ENCODE measurements at places on chromosomes 1 and 21.

DNA sequence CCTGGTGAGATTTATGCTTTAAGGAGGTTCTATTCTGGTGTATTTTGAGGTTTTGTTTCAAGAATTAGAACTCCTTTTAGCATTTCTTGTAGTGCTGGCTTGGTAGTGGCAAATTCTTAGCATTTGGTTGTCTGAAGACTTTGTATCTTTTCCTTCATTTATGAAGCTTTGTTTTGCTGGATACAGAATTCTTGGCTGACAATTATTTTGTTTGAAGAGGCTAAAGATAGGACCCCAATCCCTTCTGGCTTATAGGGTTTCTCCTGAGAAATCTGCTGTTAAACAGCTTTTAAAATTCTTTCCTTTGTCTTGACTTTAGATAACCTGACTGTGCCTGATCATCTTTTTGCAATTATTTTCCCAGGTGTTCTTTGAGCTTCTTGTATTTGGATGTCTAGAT, 58.6 kb downstream of the GPR137B start:
- no peak for DNase-seq

GRCh38 chr1:225694151-225694603, 41.3 kb upstream of the ENAH start:
- DNase-seq: peak; percentile 98

DNA sequence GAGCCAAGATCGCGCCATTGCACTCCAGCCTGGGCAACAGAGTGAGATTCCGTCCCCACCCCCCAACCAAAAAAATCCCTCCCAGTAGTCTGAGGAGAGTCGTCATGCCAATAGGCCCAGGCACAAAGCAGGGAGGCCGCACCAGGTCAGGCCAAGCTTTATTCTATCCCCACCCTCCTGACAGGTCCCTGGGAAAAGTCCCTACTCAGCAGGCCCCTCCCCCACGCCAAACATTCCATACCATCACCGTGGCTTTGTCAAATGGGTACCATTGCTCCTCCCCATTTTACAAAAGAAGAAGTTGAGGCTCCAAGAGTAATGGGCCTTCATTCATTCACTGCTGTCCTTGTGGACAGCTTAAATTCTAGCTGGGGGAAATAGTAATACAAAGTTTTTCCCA, 5.3 kb downstream of the GPR3 start:
- DNase-seq: no peak

GRCh38 chr1:98538106-98538505, 123.4 kb upstream of the SNX7 start:
- DNase-seq: no peak

GRCh38 chr1:14826172-14826636, 227.7 kb downstream of the KAZN start:
- peak; percentile 90 for DNase-seq

- DNase-seq: no peak
These were observed 222.9 kb upstream of the KCNK2 start for GRCh38 chr1:214859647-214860046.

GRCh38 chr1:29271724-29272123, 35.4 kb downstream of the PTPRU start:
- DNase-seq: peak; percentile 82

DNA sequence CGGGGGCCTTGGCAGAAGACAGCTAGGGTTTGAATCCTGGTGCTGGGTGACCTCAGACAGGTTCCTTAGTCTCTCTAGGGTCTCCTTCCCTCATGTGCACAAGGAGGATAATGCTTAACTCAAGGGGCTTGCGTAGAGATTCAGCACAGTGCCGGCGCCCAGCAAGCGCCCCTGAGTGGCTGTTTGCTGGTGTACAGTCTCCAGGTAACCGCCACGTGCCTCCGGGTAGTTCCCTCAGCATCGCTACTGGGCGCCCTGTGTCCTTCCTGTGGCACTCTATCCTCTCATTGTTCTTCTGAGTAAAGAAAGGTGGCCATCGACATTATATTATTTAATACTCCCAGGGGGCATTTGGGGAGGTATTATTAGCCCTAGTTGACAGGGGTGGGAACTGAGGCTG, 80.9 kb downstream of the NENF start:
- DNase-seq: no peak

- DNase-seq: peak; percentile 92
These were observed 13.6 kb upstream of the FAM89A start for GRCh38 chr1:231053493-231054162.

GRCh38 chr1:220217383-220217988, 54.8 kb downstream of the RAB3GAP2 start:
- DNase-seq: no peak

DNA sequence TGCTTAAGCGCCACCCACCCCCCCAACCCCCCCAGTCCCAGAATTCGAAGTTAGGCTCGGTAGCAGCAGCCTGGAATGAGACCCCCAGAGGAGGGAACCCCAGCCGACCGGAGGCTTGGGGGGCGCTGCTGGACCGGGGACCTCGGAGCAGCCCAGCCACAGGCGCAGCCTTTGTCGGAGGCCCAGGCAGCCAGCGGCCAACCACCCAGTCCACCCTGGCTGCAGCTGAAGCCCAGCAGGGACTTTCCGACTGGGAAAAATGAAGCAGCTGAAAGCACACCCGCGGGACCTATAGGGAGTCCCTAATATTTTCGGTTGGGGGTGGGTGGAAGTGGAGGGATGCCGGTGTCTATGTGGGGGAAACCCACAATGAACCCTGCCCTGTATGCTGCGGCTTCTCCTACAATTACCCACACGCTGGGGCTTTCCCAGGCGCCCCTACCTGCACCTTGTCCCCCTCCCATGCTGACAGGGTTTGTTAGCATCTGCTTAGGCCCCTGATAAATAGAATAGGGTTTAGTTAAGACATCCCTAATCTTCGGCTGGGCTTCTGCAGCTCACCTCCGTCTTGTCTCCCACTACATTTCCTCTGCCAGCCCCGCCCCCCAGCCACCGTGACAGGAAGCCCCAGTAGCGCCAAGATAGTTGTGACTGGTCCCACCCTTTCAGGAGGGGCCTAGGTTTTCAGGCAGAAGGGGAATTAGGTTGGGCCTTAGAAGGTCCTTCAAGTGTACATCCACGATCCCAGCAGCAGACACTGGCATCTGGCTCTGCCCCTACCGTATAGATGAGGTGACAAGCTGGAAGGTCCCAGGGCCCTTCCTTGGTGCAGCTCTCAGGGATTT, 838 bp downstream of the CCDC28B start:
- peak; percentile 55 for DNase-seq

DNA sequence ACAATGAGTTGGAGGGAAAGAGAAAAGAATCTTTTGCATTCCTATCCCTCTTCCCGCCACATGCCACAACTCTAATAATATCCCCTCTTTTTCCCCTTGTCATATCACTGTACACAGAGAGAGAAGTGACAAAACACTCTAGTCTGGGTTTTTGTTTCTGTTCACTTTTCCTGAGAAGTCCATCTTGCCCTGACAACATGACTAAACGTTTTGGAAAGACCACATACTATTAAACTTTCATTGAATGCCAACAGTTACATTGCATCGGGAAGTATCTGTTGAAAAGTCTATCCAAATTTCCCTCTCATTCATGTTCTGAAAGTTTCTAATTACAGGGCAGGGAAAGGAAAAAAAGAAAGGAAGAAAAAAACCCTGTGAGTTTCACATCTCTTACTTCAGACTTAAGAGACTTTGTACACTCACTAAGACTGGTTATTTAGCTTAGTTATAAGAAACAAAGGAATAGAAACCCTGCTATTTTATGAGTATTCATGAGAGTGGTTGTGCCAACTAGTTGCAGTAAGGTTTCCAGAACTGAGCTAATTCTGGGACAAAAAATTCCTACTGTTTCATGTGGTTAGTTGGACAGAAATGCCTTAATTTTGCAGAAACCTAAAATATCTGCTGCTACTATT, 16.9 kb downstream of the PLA2G4A start:
- peak; percentile 56 for DNase-seq

GRCh38 chr1:191155178-191155577, 677.5 kb upstream of the BRINP3 start:
- DNase-seq: no peak

GRCh38 chr1:51472359-51472758, 46.7 kb downstream of the EPS15 start:
- DNase-seq: peak; percentile 51

- DNase-seq: no peak
These were observed 10.3 kb downstream of the LDLRAD2 start for GRCh38 chr1:21822349-21822748.

GRCh38 chr1:7581754-7582459, 189.2 kb upstream of the VAMP3 start:
- no peak for DNase-seq

DNA sequence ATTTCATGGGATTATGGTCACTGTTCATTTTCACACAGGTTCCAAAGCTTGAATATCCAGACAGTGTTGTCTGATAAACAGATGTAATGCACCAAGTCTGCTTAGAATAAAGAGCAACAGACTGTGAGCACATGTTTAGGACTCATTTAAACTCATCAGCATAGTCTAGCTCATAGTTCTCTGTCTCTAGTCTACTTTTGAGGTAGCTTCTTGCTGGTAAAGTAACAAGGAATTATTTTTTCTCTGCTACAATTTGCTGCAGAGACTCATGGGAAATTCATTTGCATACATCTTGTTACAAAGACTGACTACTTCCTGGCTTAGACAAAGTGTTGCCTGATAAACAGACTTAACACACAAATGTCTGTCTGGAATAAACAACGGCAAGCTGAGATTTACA, 187.2 kb downstream of the NFIA start:
- no peak for DNase-seq

GRCh38 chr1:231606712-231607111, 19.9 kb upstream of the DISC1 start:
- DNase-seq: peak; percentile 33

DNA sequence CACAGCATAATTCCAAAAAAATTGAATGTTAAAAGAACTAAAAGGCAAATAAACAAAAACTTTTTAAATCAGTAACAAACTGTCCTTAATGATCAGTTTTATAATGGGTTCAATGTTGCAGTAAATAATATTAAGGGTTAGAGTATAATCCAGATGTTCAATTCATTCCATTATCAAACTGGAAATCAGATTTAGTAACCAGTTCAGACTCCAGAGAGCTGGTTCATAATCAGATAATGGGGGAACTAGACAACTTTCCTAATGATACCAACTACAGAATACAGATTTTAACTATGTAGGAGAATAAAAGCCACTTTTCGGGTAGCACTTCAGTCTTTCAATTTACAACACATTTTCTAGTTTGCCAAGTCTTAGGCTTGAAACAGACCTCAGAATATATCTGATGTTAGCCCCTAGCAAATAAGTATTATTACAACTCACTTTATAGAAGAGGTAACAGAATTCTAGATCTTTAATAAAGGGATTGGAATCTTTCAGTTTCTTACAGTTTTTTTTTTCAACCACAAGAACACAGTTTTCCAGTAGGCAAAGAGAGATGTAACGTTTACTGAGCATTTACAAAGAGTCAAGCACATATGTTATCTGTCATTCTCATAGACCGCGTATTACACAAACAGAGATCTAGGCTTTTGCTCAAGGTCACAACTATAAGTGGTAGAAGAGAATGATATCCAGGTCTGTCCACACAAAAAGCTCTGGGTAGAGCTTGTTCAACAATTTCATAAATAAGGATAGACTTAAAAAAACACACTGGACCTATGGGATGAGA, 1.9 kb upstream of the DCAF6 start:
- peak; percentile 31 for DNase-seq

DNA sequence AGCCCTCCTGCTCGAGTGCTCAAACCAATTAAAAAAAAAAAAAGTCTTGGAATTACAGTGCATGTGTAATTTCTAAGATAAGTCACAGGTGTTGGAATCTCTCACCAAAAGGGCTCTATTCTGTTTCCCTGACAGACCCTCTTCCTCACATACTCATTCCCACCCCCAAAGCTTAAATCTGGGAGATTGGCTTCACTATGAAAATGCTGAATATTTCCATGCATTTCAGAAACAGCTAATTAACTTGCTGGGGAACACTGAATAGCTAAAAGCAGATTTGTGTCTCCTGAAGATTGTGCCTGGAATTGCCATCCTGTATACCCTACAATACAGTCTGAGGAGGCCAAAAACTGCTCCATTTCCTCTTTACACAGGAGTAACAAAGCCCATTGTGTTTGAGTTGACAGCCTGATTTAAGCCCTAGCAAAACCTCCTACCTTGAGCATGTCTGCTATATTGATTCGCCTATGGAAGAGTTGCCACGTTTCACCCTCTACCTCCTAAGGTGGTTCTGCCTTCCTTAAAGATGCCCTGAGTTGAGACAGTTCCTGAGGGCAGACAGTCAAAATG, 1.4 kb upstream of the PIK3R3 start:
- DNase-seq: no peak

DNA sequence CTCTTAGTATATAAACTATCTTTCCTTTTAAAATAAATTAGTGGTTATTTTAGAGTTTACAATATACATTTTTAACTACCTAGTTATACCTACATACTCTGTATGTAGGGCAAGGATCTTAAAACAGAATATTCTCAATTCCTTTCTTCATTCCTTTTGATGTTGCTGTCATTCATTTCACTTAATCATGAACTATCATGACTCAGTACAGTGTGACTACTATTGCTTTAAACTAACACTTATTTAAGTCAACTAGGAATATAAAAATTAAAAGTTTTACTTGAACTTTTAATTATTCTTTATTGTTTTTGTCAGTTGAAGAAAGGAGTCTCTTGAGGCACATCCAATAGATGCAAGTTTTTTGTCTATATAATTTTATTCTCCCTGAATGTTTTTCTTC, 726.4 kb downstream of the BRINP3 start:
- DNase-seq: no peak

DNA sequence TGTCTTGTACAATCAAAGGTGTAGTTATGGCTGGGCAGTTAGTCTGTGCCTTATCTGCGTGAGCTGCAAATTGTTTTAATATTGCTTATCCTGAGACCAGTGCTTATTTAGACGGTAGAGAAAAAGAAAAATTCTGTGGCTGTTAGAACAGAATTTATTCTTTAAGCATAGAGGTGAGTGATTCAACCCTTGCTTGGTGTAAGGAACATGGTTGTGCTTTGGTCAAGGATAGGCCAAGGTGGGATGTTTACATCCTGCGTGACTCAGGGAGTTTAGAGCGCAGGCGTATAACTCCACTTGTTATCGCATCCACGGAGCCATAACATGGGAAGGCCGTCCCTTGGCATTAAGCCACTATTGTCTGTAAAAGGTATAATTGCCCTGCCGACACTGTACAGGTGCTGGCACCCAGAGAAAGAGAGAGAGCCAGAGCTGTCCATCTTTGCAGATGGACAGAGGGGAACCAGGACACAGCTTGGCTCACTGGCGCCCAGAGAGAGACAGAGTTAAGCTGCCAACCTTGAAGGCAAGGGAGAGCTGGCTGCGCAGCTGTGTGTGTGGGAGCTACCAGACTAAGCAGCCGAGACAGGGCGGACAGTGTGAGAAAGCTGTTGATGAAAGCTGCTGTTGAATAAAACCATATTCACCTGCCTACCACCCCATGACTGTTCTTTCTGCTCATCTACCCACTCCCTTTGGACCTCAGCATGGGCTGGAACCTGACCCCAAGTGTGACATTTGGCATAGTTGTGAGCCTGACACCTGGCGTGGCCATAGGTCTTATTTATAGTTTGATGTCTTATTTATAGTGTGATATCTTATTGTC, 200.4 kb downstream of the DYRK1A start:
- DNase-seq: no peak

GRCh38 chr21:42962380-42963007, 11.9 kb upstream of the PKNOX1 start:
- no peak for DNase-seq

GRCh38 chr1:218348628-218349071, 3.5 kb downstream of the TGFB2 start:
- no peak for DNase-seq

- no peak for DNase-seq
These were observed 33.5 kb downstream of the DMAP1 start for GRCh38 chr1:44246806-44247205.

Data from fibroblast of the aortic adventitia (primary cell).